Mesenteric fat pad (tissue), 1 donor: ENCODE measurements at places on chromosomes 7 and 10. TPM values are rescaled to one million over a fixed set of nuclear protein-coding genes. Genes with fewer than 3 reads are reported as not detected.

EGR2 gene
- total RNA-seq = 21.1 TPM

PRSS2 gene
- 9.3 TPM for total RNA-seq

HYAL4 gene
- not detected for total RNA-seq

MGAM2 gene
- total RNA-seq = 1.2 TPM

IFIT1B gene
- not detected for total RNA-seq

GPNMB gene
- 183 TPM for total RNA-seq

CDHR1 gene
- total RNA-seq = 0.35 TPM

CYP3A7 gene
- total RNA-seq = not detected

CHAT gene
- total RNA-seq = not detected

CCL24 gene
- total RNA-seq = not detected

NUTM2D gene
- 2.1 TPM for total RNA-seq

KCP gene
- total RNA-seq = 5.1 TPM

BICC1 gene
- total RNA-seq = 17.0 TPM

PAX4 gene
- not detected for total RNA-seq

ACSL5 gene
- total RNA-seq = 41.9 TPM

CPXM2 gene
- 17.9 TPM for total RNA-seq

RPP30 gene
- 28.3 TPM for total RNA-seq

GNAT3 gene
- not detected for total RNA-seq

MGMT gene
- total RNA-seq = 15.8 TPM

SLC29A3 gene
- 6.9 TPM for total RNA-seq

LEP gene
- 784 TPM for total RNA-seq

OR6B1 gene
- not detected for total RNA-seq

HTR7 gene
- 0.74 TPM for total RNA-seq

PLCE1 gene
- 5.7 TPM for total RNA-seq

TEX47 gene
- total RNA-seq = not detected

XRCC2 gene
- 0.29 TPM for total RNA-seq

LGI1 gene
- total RNA-seq = not detected

PIK3AP1 gene
- 17.7 TPM for total RNA-seq

PNLIP gene
- total RNA-seq = 1.5 TPM

SLC26A5 gene
- 0.19 TPM for total RNA-seq

RAPGEF5 gene
- total RNA-seq = 55.2 TPM

FZD1 gene
- total RNA-seq = 5.3 TPM

PVRIG gene
- not detected for total RNA-seq

SLC18A3 gene
- total RNA-seq = not detected

PRLHR gene
- total RNA-seq = not detected

DKK1 gene
- 11.4 TPM for total RNA-seq

CYP3A4 gene
- 0.26 TPM for total RNA-seq

VGF gene
- 0.22 TPM for total RNA-seq

SPRN gene
- not detected for total RNA-seq

COL26A1 gene
- total RNA-seq = not detected

HOXA7 gene
- 7.5 TPM for total RNA-seq

OPALIN gene
- not detected for total RNA-seq

C10orf67 gene
- total RNA-seq = not detected

ATRNL1 gene
- total RNA-seq = 0.74 TPM
